ENCODE measurements at places on chromosomes 3 and 15.

- no peak for DNase-seq
Measured at GRCh38 chr3:190224456-190224855, 97.8 kb downstream of the CLDN1 start.

DNA sequence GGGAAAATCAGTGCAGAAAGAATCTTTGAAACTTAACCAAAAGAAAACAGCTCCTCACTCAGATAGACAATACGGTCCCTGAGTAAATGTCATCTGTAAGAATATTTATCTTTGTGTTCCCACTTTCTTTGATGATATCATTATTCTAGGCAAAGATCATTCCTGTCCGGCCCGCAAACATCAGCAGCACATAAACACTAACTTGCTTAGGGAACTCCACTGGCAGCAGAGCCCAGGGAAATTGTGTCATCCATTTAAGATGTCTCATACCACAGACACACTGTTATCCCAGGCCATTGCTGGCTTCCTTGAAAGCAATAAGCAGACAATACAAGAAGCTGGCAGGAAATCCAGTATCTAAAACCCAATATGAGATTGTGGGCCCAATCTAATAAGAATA lies 20.1 kb upstream of the CD96 start:
- DNase-seq, result no peak

GRCh38 chr15:77417602-77418001 lies 2.3 kb downstream of the PEAK1 start:
- DNase-seq, result no peak

GRCh38 chr15:28105793-28106192 lies 6.7 kb upstream of the OCA2 start:
- no peak for DNase-seq

DNA sequence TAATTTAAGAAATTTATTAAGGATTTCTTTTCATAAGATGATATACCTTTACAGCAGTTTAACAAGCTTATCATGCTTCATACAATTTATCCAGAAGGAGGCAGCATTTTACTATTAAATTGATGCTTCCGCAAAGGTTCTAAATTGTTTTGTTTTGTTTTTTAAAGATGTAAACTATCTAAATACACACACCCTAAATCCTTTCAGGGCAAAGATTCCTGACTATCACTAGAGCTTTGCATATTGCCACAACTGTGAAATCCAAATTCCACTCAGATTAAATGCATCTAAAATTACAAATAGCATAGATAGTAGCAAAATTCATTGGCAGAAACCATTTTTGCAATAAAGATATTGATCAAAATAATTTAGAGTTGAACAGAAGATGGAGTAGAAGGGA lies 44.5 kb upstream of the CCNL1 start:
- DNase-seq, result no peak

- DNase-seq, result no peak
Measured at GRCh38 chr3:78979028-78979427, 788.8 kb downstream of the ROBO1 start.

GRCh38 chr15:78453447-78453846 lies 15.4 kb downstream of the IREB2 start:
- DNase-seq, result no peak

DNA sequence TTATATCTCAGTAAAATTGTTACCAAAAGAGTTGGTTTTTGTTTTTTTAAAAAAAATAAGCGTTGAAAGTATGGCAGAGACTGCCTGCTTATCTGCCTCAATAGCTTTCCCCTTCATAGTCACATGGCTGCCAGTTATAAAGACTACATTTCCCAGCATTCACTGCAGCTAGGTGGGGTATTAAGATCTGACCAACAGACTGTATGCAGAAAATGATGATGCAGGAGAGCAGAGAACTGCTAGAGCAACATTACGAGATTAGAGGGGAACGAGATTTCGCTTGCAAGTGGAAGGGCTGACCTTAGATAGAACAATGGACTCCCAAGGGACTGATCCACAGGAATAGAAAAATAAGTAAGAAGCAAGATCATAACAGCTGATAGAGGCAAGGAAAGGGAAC lies 14.3 kb downstream of the RHOA start:
- DNase-seq, result no peak

DNA sequence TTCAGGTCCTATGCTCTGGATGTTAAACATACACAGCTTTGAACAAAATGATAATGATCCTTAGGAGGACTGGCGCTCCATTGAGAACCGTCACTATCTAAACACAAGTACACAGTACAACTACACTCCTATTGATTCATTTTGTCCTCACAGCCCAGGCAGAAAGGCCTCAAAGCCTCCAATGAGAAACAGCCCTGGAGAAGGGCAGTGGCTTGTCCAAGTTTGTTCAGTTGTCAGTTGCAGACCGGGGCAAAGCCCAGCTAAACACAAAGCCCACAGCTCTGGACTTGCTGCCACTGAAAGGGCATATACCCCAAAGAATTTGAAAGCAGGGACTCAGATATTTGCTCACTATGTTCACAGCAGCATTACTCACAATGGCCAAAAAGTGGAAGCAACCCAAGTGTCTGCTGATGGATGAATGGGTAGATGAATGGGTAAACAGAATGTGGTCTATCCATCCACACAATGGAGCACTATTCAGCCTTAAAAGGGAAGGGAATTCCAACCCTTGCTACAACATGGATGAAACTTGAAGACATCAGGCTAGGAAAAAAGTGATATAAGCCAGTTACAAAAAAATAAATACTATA lies 34.7 kb downstream of the NUP210 start:
- DNase-seq, result no peak

GRCh38 chr3:138072796-138073195 lies 42.6 kb downstream of the DZIP1L start:
- DNase-seq, result no peak

DNA sequence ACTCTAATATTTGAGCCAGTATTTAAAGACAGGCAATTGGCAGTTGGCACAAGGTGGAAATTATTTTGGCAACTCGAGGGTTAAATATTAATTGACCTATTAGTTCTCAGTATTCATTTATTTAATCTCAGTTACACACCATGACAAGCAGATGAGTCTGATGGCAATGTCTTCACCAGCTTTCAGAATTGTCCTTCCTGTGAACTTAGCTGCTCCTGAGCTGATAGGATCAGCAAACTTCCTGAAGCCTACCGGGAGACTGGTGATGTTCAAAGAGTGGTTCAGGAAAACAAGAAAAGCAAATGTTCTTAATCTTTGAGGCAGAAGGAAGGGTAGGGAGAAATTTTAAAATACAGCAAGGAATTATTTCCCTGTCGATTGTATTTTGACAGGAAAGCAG lies 522.2 kb downstream of the SOX2 start:
- DNase-seq, result no peak

DNA sequence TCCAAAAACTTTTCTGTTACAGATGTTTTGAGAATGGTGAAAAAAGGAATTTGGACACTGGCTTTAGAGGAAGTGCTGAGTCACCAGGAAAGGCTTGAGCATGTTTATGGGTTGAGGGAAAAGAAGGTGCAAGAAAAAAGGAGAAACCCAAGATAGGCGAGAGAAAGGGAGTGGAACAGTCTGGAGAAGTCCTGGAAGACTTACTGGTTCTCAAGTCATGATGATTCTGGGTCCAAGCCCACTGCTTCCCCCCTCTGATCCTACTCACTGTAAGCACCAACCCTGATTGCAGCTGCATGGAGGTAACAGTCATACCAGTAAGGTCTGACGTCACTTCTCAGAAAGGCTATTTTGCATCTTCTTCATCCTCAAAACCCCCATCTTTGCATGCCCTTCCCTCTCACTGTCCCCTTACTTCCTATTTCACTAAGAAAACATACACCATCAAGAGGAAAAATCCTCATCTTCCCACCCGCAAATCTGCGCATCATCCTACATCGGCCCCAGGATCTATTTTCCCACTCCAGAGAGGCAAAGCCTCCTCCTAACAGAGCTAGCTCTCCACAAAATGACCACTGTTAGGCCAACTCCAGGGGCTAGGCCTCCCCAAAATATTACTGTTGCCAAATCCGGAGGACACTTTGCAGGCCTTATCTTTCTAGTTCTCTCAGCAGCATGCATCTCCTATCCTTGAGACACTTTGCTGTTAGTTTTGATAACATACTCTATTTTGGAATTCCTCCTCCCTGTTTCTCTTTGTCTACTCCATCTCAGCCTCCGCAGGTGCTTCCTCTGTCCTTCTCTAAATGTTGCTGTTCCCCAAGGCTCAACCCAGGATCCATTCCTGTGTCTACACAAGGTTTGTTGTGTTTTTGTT lies 3.2 kb upstream of the ATP13A3 start:
- DNase-seq, result no peak

DNA sequence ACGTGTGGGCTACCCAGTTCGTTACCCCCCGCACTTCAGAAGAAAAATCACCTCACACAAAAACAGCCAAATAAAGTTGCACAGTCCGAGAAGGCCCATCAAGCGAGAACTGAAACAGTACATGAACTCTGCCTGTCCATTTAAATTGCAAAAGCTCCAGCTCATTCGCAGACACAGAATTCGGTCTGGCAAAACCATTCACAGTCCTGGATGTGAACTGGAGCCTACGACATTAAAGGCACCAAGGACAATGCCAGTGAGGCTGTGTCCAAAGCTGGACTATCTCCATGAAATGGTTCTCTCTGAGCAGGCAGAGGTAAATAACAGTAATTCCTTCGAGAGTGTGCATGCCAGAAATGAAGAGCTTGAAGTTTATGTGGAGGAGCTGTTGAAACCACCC lies 261.3 kb upstream of the ICE2 start:
- DNase-seq, result no peak

DNA sequence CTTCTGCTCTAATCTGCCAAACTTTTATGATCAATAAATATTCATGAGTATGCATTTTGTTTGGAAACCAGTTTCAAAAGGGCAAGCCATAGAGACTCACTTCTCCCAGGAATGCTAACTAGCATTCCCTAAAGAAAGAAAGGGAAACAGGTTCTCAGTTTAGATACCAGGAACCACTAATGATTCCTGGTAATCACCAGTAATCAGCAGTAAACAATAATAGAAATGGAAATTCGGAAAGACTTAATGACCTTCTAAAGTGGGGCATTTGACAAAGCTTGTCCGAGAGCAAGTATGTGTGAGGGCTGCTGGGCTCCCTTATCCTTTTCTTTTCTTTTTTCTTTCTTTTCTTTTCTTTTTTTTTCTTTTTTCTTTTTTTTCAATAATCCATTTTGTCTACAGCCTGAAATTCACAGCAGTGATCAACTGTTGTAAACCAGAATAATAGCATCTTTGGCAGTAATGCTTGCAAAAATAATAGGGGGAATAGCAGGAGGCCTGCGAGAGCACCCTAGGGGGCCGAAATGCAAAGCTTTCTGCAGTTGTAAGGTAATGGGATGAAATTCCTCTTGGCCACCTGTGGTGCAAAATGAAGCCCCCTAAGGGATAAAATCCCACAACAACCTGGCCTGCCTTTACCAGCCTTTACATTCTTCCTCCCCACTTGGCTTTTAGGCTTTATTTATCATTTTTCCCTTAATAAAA lies 253.2 kb downstream of the ZPLD1 start:
- DNase-seq, result no peak

GRCh38 chr3:153394017-153394416 lies 232.0 kb downstream of the RAP2B start:
- DNase-seq, result no peak

DNA sequence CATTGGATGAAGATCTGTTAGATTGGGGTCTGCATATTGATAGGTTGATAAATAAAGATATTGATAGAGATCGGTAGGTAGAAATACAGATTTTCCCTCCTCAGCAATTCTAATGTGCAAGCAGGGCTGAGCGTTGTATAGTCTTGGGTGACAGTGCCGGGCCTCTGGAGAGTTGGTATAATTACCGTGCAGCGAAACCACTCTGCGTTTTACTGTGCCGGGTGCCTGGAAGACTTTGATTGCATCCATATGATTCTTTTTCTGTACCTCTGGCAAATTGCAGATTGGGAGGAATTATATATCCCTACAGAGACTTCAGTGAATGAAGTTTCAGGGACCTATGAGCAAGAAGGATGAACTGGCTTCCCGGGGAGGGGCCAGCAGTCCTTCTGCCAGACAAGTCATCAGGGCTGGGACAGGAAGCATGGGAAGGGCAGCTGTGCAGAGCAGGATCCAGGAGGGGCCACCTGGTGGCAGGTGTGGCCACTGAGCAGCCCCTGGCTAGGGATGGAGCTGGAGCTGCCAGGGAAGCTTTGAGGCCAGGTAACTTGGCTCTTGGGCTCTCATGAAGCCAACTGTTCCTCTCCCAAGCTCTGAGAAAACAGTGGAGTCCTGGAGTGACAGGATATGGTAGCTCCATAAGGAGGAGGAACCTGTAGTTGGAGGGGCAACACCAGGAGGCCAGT lies 132.5 kb downstream of the APBA2 start:
- DNase-seq, result no peak

GRCh38 chr15:66131831-66132230 lies 121.7 kb downstream of the MEGF11 start:
- no peak for DNase-seq

DNA sequence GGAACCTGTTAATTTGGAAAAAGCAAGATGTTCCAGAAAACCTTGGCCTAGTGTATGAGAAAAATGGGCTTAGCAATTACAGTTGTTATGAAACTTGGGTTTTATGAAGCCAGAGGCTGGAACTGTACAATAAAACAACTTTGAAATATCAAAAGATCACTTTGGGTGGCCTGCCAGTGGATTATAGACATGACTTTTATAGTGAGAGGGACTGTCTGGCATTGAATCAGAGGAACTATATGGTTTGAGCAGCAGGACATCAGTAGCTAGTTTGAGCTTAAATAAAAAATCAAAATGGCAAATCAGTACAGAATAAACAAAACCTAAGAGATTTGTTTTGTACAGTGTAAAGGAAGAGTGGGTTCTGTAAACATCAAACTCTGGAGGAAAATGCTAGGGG lies 115.0 kb upstream of the PTPRG start:
- DNase-seq, result no peak

DNA sequence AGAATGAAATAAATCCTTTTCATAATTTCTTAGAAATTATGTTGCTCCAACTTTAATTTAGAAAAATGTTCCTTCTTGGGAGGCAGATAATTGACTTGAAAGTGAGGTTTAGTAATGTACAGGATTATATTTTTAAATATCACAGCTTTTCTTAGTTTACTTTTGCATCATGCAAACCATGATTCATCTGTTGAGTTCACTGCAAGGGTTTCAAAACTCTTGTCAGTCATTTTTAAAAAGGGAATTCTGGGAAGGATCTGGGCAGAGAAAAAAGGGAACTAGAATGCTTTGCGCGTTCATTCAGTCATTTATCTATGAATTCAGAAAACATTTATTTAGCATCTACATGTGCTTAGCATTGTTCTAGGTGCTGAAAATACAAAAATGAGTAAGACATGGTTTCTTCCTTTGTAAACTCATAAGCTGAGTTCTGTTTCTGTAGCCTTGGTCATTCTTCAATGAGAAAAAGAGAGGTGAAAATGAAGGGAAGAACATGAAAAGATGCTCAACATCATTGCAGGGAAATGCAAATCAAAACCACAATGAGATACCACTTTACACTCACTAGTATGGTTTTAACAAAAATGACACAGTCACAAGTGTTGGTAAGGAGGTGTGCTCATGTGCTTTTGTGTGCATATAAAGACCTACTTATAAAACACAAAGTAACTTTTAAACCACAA lies 209.1 kb downstream of the NR1D2 start:
- no peak for DNase-seq

GRCh38 chr3:68017069-68017468 lies 362.7 kb upstream of the SUCLG2 start:
- DNase-seq, result no peak

Data from activated CD4-positive, alpha-beta T cell treated with anti-CD3 and anti-CD28 coated beads for 24 hours (primary cell).